ENCODE measurements at places on chromosomes 16 and 17.

DNA sequence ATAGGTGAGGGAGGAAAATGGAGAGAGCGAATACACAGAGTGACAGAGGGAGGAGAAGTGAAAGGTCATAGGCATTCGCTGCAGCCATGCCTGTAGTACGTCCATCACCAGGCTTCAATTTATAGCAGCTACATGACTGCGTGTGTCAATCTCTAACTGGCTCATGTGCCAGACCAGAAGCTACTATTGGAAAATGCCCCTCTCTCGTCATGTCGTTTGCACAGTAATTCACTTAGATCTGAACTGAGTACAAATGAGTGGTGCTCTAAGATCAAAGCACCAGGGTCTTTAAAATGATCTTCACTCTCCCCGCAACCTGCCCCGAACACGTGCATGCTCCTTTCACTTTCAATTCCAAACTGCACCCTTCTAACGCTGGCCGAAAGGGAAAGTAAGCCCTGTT lies 51.3 kb downstream of the ADCY9 start:
- no peak for DNase-seq

- peak; percentile 97 for DNase-seq
Measured at GRCh38 chr16:3457434-3458252, 14.2 kb downstream of the NAA60 start.

DNA sequence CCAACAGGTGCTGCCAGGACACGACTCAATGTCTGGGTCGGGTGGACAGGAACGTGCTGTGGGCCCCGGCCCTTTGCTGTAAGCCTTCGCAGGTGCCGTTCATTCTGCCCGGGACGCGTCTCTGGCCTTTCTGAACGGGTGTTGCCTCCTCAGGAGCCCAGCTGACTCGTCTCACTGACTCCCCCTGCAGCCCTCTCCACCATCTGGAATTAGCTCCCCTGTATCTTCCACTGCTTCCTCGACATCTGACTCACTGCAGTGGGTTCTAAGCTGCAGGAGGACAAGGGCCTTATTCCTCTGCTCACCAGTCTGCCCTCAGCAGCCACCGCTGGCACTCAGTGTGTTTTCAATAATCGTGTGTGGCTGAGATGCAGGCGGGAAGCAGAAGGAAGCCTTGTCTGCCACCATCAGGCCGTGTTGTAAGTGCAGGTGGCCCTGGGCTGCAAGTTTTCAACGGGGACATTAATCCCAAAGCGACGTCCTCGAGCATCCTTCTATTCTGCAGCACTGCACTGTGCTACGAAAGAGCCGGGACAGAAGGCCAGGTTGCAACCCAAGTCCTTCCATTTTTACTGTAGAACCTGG lies 256.2 kb downstream of the FOXL1 start:
- no peak for DNase-seq

DNA sequence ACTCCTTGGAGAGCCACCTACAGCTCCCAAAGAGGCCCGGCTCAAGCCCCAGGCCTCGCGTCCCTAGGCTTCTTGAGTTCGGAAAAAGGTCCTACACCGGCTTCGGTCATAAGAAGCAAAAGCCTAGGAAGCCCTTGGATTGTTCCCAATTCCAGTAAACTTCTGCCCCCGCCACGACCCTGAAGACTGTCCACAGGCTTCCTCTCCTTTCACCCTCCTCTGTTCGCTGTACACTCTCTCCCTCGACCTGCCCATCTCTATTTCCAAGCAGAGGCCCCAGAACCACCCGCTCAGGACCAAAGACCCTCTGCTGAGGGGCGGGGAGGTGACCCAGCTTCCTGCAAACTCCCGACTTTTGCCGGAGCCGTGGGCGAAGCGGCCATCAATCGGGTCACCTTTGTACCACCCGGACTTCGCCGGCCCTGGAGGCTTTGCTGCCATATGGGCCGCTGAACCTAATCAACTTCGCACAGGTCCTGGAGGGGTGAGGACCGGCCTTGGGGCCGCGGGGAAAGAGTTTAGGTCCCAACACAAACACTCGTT lies 2.7 kb downstream of the HOXB2 start:
- no peak for DNase-seq

- no peak for DNase-seq
Measured at GRCh38 chr17:28473542-28473941, at the start of gene SLC13A2. TSS of gene SLC13A2 (plus strand) at chr17:28473644. CDS start at chr17:28473713, 69 bp downstream.
